C1 segment of cervical spinal cord (tissue), 14 donors: ENCODE measurements at places on chromosomes 5 and 9.

GRCh38 chr9:2127486-2127885 is 112.3 kb downstream of the SMARCA2 start:
- DNase-seq: no peak

- DNase-seq: no peak
Measured at GRCh38 chr5:170353011-170353761, 36.0 kb downstream of the KCNMB1 start.

GRCh38 chr9:133171161-133171961 is 7.6 kb upstream of the GBGT1 start:
- DNase-seq: no peak

DNA sequence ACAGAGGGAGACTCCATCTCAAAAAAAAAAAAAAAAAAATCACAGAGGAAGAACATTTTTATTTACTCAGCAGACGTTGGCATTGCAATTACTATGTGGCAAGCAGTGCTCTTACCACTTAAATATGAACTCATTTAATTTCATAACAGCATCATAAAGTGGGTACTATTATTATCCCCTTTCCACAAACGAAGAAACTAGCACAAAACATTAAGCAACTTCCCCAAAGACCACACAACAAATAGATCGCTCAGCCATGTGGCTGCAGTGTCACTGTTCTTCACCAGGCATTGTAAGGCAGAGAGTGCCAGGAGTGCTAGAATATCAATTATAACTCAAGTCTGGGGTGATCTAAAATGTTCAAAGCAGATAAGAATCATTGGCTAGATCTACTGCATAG is 69.8 kb upstream of the PLPP6 start:
- no peak for DNase-seq

GRCh38 chr9:131034268-131034667 is 25.3 kb downstream of the LAMC3 start:
- no peak for DNase-seq

GRCh38 chr5:58706736-58707135 is 123.9 kb downstream of the RAB3C start:
- no peak for DNase-seq

- DNase-seq: no peak
Measured at GRCh38 chr9:14752271-14752670, 29.7 kb upstream of the CER1 start.

DNA sequence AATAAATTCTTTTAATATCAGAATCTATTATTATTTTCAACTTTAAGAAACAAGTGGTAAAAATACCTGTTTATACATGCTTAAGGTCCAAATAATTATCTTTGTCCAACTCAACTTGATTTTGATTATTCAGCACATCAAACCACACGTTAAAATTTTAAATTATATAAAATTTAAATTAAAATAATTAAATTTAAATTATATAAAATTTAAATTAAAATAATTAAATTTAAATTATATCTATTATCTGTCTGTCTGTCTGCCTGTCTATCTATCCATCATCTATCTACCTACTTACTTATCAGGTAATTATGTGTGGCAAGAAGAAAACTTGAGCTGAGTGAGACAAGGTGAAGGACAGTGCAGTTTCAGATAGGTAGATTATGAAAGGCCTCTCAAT is 605.3 kb upstream of the RIOK2 start:
- DNase-seq: no peak

- no peak for DNase-seq
Measured at GRCh38 chr5:56377573-56377972, 144.4 kb upstream of the ANKRD55 start.

DNA sequence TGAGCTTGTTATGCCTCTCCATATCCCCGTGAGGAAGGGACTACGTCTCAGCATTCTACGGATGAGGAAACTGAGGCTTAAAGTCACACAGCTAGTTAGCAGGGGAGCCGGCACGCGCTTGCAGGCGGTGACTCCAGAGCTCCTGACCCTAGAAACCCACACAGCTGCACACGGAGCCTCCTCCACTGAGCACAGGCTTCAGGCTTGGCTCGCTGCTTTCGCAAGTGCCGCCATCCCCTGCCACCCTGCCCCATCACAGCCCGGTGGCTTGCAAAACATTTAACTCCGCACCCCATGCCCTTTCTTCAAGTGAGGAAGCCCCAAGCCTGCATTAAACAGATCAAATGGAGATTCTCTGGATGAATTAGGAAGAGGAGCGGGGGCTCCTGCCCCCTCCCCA is 138.3 kb downstream of the HSD17B3 start:
- no peak for DNase-seq
